ENCODE measurements at places on chromosomes 13 and 19.

DNA sequence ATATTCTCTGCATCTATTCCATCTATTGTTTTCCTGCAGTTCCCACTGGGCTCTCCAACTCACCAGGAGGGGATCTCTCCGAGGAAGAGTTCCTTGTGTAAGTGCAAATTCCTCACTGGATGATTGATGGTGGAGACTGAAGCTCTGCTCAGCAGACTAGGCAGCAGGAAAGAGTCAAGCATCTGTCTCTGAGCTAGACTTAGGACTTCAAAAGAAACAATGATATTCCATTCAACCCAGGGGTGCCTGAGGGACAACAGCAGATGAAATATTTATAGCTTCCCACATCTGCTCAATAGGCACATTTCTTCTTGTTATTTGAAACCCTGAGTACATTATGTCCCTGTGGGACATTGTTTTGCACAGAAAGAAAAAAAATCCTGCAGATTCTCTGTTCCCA is at the start of the genes OR7A5 and OR7C1:
TSS of gene OR7A5 (minus strand) at position 175 of the 400 bp plus-strand sequence. CDS start 6,944 bp downstream, outside the sequence.
TSS of gene OR7C1 (minus strand) at position 175 of the 400 bp plus-strand sequence. CDS start 35,049 bp downstream, outside the sequence.
- no peak for DNase-seq

GRCh38 chr19:29370276-29370675 is 155.5 kb upstream of the VSTM2B start:
- no peak for DNase-seq

- no peak for DNase-seq
Measured at GRCh38 chr19:782185-782877, 14.9 kb upstream of the PTBP1 start.

- no peak for DNase-seq
Measured at GRCh38 chr13:34863360-34864135, 78.5 kb upstream of the NBEA start.
